ENCODE measurements at places on chromosomes 2 and 18.

GRCh38 chr2:31202833-31203232, 14.5 kb downstream of the CAPN14 start:
- no peak for DNase-seq

- DNase-seq, result no peak
Observed at GRCh38 chr2:177445200-177445599, 52.6 kb downstream of the AGPS start.

GRCh38 chr2:208062961-208063360, 37.6 kb upstream of the PLEKHM3 start:
- DNase-seq, result no peak

- no peak for DNase-seq
Observed at GRCh38 chr2:17943444-17943843, 65.0 kb downstream of the KCNS3 start.
